ENCODE measurements at places on chromosomes 7 and 10. TPM values are rescaled to one million over a fixed set of nuclear protein-coding genes. Genes with fewer than 3 reads are reported as not detected.

VIPR2 gene
- 0.81 TPM for polyA plus RNA-seq

FFAR4 gene
- polyA plus RNA-seq, result 0.78 TPM

ACTL6B gene
- 101 TPM for polyA plus RNA-seq

ZDHHC6 gene
- 20.7 TPM for polyA plus RNA-seq

ITGB8 gene
- polyA plus RNA-seq, result 2.7 TPM

TRPV5 gene
- 0.31 TPM for polyA plus RNA-seq
